HFFc6 (cell line): ENCODE measurements at places on chromosomes 1 and 21. TPM values are rescaled to one million over a fixed set of nuclear protein-coding genes. Genes with fewer than 3 reads are reported as not detected.

GRCh38 chr1:217617126-217617525, 13.8 kb downstream of the GPATCH2 start:
- H3K4me1 ChIP-seq = peaks cover 14% of the 10 kb centered on the region; the same call in 1 of the 2 replicates
- H3K36me3 ChIP-seq = peaks cover 9% of the 10 kb centered on the region
- no peak for DNase-seq
- no peak overlapping the region for H3K4me3 ChIP-seq
- peaks cover 2% of the 10 kb centered on the region; the same call in 1 of the 2 replicates for H3K27me3 ChIP-seq

The RHEX gene
- not detected in 3 replicates for total RNA-seq

- peaks cover 5% of the 10 kb centered on the region; the same call in 1 of the 2 replicates for H3K36me3 ChIP-seq
- peak; percentile 89 for DNase-seq
- H3K4me1 ChIP-seq = peaks cover 46% of the 10 kb centered on the region
- no peaks in the 10 kb centered on the region; the same call in 1 of the 2 replicates for H3K27me3 ChIP-seq
These were observed 40.5 kb upstream of the RALGPS2 start for GRCh38 chr1:178684542-178685000.

- H3K4me1 ChIP-seq = peaks cover 26% of the 10 kb centered on the region
- peak overlapping the region; percentile 89 for H3K27ac ChIP-seq
- peak overlapping the region; percentile 90 for H3K4me3 ChIP-seq
- peaks cover 20% of the 10 kb centered on the region for H3K36me3 ChIP-seq
- DNase-seq = no peak
These were observed 2.0 kb upstream of the CAMTA1 start for GRCh38 chr1:6783221-6783620.

DNA sequence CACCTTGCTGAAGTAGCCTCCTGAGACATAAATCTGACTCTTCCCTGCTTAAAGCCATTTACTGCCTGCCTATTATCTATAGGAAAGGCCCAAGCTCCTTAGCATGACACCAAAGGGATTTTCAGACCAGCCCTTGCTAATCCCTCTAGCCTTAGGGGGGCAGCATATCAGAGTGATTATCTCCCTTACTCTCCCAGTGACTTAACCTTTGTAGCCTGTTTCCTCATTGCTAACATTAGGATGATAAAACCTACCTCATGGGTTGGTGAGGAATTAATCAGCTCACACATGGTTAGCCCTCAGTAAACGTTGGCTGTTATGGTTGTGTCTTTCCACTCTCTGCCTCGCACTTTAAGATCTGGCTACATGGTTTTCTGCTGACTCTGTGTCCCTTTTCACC, 70.1 kb downstream of the ROR1 start:
- H3K27ac ChIP-seq = no peak overlapping the region
- H3K4me3 ChIP-seq = no peak overlapping the region
- H3K4me1 ChIP-seq = peaks cover 17% of the 10 kb centered on the region
- H3K36me3 ChIP-seq = no peaks in the 10 kb centered on the region
- peaks cover 4% of the 10 kb centered on the region for H3K27me3 ChIP-seq

DNA sequence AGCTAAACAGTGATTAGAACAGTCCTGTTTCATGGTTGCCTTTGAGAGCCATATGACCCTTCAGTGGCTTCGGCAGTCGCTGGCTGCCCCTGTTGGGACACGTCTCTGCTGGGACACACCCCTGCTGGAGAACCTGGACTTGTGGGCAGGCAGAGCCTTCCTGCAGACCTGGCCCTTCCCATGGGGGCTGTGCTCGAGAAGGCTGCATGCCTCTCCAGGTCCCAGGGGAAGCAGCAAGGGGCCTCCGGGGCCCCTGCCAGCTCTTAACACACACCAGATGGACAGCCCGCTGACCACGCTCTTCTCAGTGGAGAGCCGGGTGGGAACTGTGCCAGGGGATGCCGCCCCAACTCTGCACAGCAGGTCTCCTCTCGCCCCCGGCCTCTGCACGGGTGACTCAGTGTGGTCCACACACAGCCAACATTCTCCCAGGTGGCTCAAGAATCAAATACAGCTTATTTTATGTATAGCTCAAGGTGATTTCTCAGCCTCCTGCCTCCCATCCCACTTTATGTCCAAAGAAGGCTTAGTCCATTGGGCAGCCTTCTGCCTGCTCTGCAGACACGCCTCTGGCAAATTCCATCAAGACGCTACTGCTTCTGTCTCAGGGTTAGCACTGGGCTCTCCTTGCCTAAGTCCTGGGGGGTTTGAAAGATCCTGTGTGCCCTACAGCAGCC, 450.8 kb downstream of the KIF26B start:
- DNase-seq = peak; percentile 20
- H3K36me3 ChIP-seq = no peaks in the 10 kb centered on the region
- peaks cover 19% of the 10 kb centered on the region for H3K4me1 ChIP-seq
- no peaks in the 10 kb centered on the region for H3K27me3 ChIP-seq
- H3K27ac ChIP-seq = no peak overlapping the region
- H3K4me3 ChIP-seq = peak overlapping the region; percentile 61

The PSMB2 gene
- 97.2 to 117 TPM (median 104 TPM) in 3 replicates for total RNA-seq

GRCh38 chr1:89763649-89763986, 57.2 kb upstream of the LRRC8D start:
- H3K27me3 ChIP-seq = peaks cover 7% of the 10 kb centered on the region; the same call in 1 of the 2 replicates
- H3K36me3 ChIP-seq = no peaks in the 10 kb centered on the region
- peaks cover 21% of the 10 kb centered on the region for H3K4me1 ChIP-seq
- H3K27ac ChIP-seq = no peak overlapping the region

The TMEM200B gene
- 13.4 and 13.6 TPM in 2 replicates for total RNA-seq

DNA sequence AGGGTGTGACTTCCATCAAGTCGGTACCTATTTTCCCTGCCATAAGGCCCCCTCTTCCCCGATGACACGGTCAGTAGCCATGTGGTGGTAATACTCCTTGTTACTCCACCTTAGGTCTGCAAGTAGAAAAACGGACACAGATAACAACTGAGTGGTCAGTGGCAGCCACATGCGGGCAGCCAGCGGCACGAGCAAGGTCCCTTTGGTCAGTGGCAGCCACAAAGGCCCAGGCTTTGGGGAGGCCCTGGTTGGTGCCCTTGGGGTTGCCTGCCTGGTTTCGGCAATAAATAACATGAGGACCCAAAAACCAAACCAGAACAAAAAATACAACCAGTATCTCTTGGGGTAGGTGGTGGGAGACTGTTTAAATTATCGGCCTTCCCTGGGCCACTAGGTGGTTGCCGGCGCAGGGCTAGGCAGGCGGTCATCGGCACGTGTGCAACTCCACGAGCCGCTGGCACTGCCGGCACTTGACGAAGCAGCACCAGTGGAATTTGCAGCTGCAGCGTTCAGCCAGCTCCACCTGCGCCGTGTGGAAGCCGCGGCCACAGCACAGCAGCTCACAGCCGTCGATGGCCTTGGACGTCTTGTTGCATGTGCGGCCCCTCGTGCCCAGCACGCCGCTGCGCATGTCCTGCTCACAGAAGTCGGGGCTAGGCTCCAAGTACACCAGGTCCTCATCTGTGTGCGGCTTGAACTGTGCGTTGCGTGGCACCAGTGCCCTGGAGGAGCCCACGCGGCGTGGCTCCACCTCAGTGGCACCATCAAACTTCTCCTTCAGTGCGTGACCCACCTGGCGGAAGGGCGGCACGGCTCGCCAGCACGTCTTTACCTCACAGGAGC, 23.1 kb downstream of the WNT4 start:
- H3K27ac ChIP-seq = no peak overlapping the region
- peaks cover 6% of the 10 kb centered on the region for H3K27me3 ChIP-seq
- DNase-seq = no peak
- peaks cover 25% of the 10 kb centered on the region for H3K4me1 ChIP-seq
- H3K36me3 ChIP-seq = peaks cover 9% of the 10 kb centered on the region

GRCh38 chr1:36135330-36135667, 10.3 kb upstream of the COL8A2 start:
- peaks cover 13% of the 10 kb centered on the region for H3K36me3 ChIP-seq
- no peak overlapping the region for H3K4me3 ChIP-seq
- H3K4me1 ChIP-seq = peaks cover 64% of the 10 kb centered on the region
- peak overlapping the region; percentile 94 for H3K27ac ChIP-seq
- no peaks in the 10 kb centered on the region; the same call in 1 of the 2 replicates for H3K27me3 ChIP-seq
- no peak for DNase-seq

The TEX38 gene
- total RNA-seq = not detected in 3 replicates

DNA sequence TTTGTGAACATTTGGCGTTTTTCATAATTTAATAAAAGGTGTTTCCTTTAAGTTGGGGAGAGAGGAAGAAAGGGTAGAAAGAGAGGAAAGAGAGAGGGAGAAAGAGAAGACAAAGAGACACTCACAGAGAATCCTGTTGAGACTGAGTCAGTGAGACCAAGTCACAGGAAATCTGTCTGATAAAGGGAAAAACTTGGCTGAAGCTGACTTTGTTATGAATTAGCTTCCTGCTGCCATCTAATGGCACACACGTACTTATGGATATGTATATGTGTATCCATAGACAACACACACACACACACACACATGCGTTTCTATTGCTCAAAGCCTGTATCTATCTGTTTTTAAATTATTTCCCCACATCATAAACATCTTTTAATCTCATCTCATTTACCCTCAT, 42.5 kb upstream of the DISC1 start:
- peak; percentile 77 for DNase-seq
- H3K36me3 ChIP-seq = no peaks in the 10 kb centered on the region
- peak overlapping the region; percentile 42; the same call in 1 of the 2 replicates for H3K27ac ChIP-seq

- H3K36me3 ChIP-seq = no peaks in the 10 kb centered on the region
- H3K27ac ChIP-seq = peak overlapping the region; percentile 96
- DNase-seq = peak; percentile 91
- H3K4me1 ChIP-seq = peaks cover 33% of the 10 kb centered on the region
- peak overlapping the region; percentile 86 for H3K4me3 ChIP-seq
- H3K27me3 ChIP-seq = no peaks in the 10 kb centered on the region
These were observed 21.6 kb downstream of the C2CD2 start for GRCh38 chr21:41932191-41932575.

DNA sequence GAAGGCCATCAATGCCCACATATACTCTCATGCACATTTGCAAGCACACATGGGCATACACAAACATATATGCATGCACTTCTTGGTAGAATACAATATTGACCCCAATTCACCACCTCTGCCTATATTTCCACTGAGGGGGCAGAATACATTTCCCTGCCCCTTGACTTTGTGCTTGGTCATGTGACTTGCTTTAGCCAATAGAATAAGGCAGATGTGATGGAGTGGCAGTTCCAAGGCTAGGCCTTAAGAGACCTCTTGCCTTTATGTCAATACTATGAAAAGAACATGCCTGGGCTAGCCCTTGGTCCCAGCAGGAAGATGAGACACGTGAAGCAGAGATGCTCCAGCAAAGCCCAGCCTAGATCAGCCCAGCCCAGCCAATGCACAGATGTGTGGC, 66.0 kb upstream of the GRIK3 start:
- no peaks in the 10 kb centered on the region for H3K4me1 ChIP-seq
- no peak overlapping the region for H3K4me3 ChIP-seq
- H3K36me3 ChIP-seq = peaks cover 14% of the 10 kb centered on the region; the same call in 1 of the 2 replicates
- no peaks in the 10 kb centered on the region; the same call in 1 of the 2 replicates for H3K27me3 ChIP-seq
- H3K27ac ChIP-seq = no peak overlapping the region

- no peaks in the 10 kb centered on the region for H3K27me3 ChIP-seq
- no peak for DNase-seq
- no peak overlapping the region for H3K27ac ChIP-seq
These were observed 301.8 kb downstream of the NEGR1 start for GRCh38 chr1:71980556-71980955.

DNA sequence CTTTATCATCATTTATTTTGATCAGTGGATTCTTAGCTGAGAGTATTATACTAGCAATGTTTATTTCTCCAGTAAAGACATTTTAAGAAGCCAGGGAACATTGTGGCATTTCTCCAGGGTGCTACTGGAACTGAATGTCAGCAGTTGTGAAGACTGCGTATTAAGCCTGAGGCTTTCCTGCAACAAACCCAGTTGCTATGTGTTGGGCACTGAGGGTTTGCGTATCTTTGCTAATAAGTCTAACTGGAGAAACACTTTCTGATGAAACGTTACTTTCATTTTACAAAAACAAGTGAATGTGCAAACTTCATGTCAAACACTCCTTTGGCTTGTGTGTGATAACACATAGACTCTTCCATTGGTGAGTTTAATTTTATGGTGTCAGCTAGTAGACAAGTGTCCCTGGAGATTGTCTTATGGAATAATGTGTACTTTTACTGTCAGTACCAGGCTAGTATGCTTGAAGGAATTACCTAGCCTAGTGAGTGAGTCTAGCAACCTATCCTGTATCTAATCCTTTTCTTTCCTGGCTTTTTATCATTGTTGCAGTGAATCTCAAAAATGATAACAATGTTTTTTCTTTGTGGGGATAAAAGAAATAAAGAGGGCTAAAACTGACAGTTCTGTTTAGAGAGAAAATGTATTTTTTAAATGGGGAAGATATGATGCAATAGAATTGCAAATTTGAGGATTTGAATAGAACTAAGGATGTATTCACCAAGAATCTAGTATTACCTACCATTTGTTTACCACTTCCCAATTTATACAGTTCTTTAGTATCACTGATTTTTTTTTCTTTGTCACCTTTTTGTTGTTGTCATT, 70.1 kb downstream of the MTR start:
- no peak for DNase-seq
- H3K4me1 ChIP-seq = peaks cover 14% of the 10 kb centered on the region
- no peaks in the 10 kb centered on the region for H3K27me3 ChIP-seq
- H3K27ac ChIP-seq = no peak overlapping the region
- H3K36me3 ChIP-seq = peaks cover 26% of the 10 kb centered on the region

GRCh38 chr1:111241797-111242196, 14.3 kb downstream of the CHI3L2 start:
- H3K27me3 ChIP-seq = peaks cover 27% of the 10 kb centered on the region
- DNase-seq = peak; percentile 5
- no peak overlapping the region for H3K27ac ChIP-seq
- no peaks in the 10 kb centered on the region for H3K36me3 ChIP-seq
- peaks cover 13% of the 10 kb centered on the region for H3K4me1 ChIP-seq
- no peak overlapping the region for H3K4me3 ChIP-seq

- H3K4me3 ChIP-seq = no peak overlapping the region
- H3K27me3 ChIP-seq = no peaks in the 10 kb centered on the region
- DNase-seq = no peak
- H3K4me1 ChIP-seq = no peaks in the 10 kb centered on the region
These were observed 26.7 kb upstream of the KCNK1 start for GRCh38 chr1:233587196-233587595.

- no peaks in the 10 kb centered on the region for H3K27me3 ChIP-seq
- no peaks in the 10 kb centered on the region; the same call in 1 of the 2 replicates for H3K4me1 ChIP-seq
- no peaks in the 10 kb centered on the region for H3K36me3 ChIP-seq
- H3K27ac ChIP-seq = no peak overlapping the region
- DNase-seq = no peak
- no peak overlapping the region for H3K4me3 ChIP-seq
These were observed 65.4 kb downstream of the SYDE2 start for GRCh38 chr1:85135392-85135798.

GRCh38 chr1:165114022-165114888, 242.3 kb downstream of the LMX1A start:
- DNase-seq = peak; percentile 29
- H3K4me3 ChIP-seq = no peak overlapping the region
- peaks cover 20% of the 10 kb centered on the region for H3K4me1 ChIP-seq
- peaks cover 5% of the 10 kb centered on the region; the same call in 1 of the 2 replicates for H3K27me3 ChIP-seq
- H3K36me3 ChIP-seq = no peaks in the 10 kb centered on the region
- H3K27ac ChIP-seq = no peak overlapping the region

- H3K36me3 ChIP-seq = no peaks in the 10 kb centered on the region
- no peak for DNase-seq
- H3K4me1 ChIP-seq = peaks cover 36% of the 10 kb centered on the region
- H3K27ac ChIP-seq = no peak overlapping the region
These were observed 18.5 kb upstream of the MAGOH start for GRCh38 chr1:53256511-53257453.
